ENCODE measurements at places on chromosomes 16 and 17. TPM values are rescaled to one million over a fixed set of nuclear protein-coding genes. Genes with fewer than 3 reads are reported as not detected.

The KCTD19 gene
- total RNA-seq = 1.3 TPM

The PPP1R1B gene
- total RNA-seq = 21.1 TPM

The KRT13 gene
- not detected for total RNA-seq

The TP53TG3C gene
- total RNA-seq = not detected

The ENPP7 gene
- total RNA-seq = not detected

The ERBB2 gene
- 104 TPM for total RNA-seq

The C17orf78 gene
- total RNA-seq = not detected

- no peak for DNase-seq
- H3K4me1 ChIP-seq = peaks cover 2% of the 10 kb centered on the region
Measured at GRCh38 chr16:1965396-1966001, 873 bp upstream of the RPS2 start.

- H3K4me3 ChIP-seq = no peak overlapping the region
- DNase-seq = no peak
- H3K27me3 ChIP-seq = no peaks in the 10 kb centered on the region
- no peak overlapping the region for H3K27ac ChIP-seq
- H3K4me1 ChIP-seq = no peaks in the 10 kb centered on the region
Measured at GRCh38 chr17:15513058-15513791, 45.8 kb upstream of the CDRT4 start.

GRCh38 chr17:43151880-43152456 is 19.0 kb upstream of the NBR1 start:
- no peaks in the 10 kb centered on the region for H3K4me1 ChIP-seq
- H3K27ac ChIP-seq = no peak overlapping the region
- DNase-seq = no peak
- H3K4me3 ChIP-seq = no peak overlapping the region

GRCh38 chr17:49978501-49978900 is 9.5 kb downstream of the DLX4 start:
- peaks cover 55% of the 10 kb centered on the region for H3K27me3 ChIP-seq
- no peak for DNase-seq
- no peak overlapping the region for H3K4me3 ChIP-seq
- H3K4me1 ChIP-seq = no peaks in the 10 kb centered on the region
- no peak overlapping the region for H3K27ac ChIP-seq
- H3K36me3 ChIP-seq = no peaks in the 10 kb centered on the region

- H3K27ac ChIP-seq = no peak overlapping the region
- H3K27me3 ChIP-seq = no peaks in the 10 kb centered on the region
- no peak overlapping the region for H3K4me3 ChIP-seq
- peak; percentile 65 for DNase-seq
- peaks cover 42% of the 10 kb centered on the region for H3K36me3 ChIP-seq
- H3K4me1 ChIP-seq = peaks cover 11% of the 10 kb centered on the region
Measured at GRCh38 chr17:17172001-17172939, 33.9 kb downstream of the PLD6 start.

GRCh38 chr17:43356999-43357398 is 41.8 kb upstream of the ARL4D start:
- no peak overlapping the region for H3K4me3 ChIP-seq
- no peaks in the 10 kb centered on the region for H3K27me3 ChIP-seq
- no peak for DNase-seq
- H3K27ac ChIP-seq = no peak overlapping the region
- peaks cover 15% of the 10 kb centered on the region for H3K36me3 ChIP-seq

DNA sequence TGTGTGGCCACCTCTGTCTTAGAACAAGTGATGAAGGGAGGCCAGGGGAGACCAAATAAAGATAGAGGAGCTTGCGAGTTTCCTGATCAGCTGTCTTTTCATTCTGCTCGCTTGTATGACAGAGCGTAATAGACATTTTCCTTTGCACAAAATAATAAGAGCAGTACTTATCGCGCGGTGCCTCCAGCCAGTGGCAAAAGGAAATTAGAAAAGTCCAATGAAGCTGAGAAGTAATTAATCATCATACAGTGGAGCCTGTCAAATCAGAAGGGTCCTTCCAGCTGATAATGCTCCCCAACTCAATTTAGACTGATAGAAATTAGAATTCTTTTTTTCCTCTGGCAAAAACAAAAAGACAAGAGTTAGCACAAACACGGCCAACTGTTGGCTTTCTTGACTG is 307.0 kb upstream of the IRX5 start:
- DNase-seq = no peak
- H3K27me3 ChIP-seq = no peaks in the 10 kb centered on the region
- H3K27ac ChIP-seq = no peak overlapping the region
- H3K36me3 ChIP-seq = no peaks in the 10 kb centered on the region
- H3K4me1 ChIP-seq = peaks cover 6% of the 10 kb centered on the region
- H3K4me3 ChIP-seq = no peak overlapping the region

GRCh38 chr16:27373312-27373711 is 28.7 kb upstream of the IL21R start:
- H3K36me3 ChIP-seq = no peaks in the 10 kb centered on the region
- H3K27me3 ChIP-seq = no peaks in the 10 kb centered on the region
- no peak overlapping the region for H3K27ac ChIP-seq

DNA sequence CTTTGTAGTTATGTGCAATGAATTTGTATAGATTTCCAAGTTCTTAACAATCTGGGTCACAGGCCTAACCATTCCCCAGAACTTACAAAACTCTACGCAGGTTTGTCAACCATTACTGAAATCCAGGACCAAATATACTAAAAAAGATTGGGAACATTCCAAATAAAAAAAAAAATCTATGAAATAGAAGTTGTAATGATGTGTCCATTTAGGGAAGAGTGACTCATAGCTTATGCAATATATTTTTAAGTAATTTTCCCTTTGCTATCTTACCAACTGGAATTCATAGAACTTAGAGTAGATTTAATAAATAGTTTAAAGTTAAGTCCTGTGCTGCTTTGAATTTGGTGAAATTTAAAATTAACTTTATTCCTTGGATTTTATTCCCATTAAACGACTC is 393.2 kb downstream of the PMP22 start:
- no peak for DNase-seq
- no peaks in the 10 kb centered on the region for H3K4me1 ChIP-seq
- H3K36me3 ChIP-seq = no peaks in the 10 kb centered on the region
- H3K27ac ChIP-seq = no peak overlapping the region
- H3K4me3 ChIP-seq = no peak overlapping the region

DNA sequence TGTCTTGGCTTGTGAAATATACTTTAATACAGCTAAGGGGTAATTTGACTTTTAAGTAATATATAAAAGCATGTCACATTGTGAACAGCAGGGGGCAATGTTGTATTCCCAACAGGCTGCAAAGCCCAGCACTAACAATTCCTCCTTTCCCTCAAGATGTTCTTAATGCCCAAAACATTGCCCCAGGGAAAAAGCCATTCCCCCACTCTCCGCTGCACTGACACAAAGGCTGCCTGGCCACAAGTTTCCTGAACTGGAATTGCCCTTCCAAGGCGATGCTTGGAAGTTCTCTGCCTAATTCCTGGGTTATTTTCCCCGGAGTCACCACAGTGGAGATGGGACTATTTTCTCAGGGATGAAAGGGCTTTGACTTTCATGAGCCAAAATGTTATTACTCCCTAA is 27.2 kb downstream of the CLEC16A start:
- H3K27me3 ChIP-seq = no peaks in the 10 kb centered on the region
- DNase-seq = peak; percentile 72
- no peak overlapping the region for H3K27ac ChIP-seq
- H3K36me3 ChIP-seq = peaks cover 41% of the 10 kb centered on the region
- H3K4me3 ChIP-seq = no peak overlapping the region
- H3K4me1 ChIP-seq = peaks cover 6% of the 10 kb centered on the region

- no peaks in the 10 kb centered on the region for H3K27me3 ChIP-seq
- H3K27ac ChIP-seq = no peak overlapping the region
- H3K4me3 ChIP-seq = no peak overlapping the region
- H3K4me1 ChIP-seq = no peaks in the 10 kb centered on the region
Measured at GRCh38 chr16:75035410-75035968, 36.7 kb downstream of the ZNRF1 start.

GRCh38 chr17:8793649-8794048 is 5.5 kb downstream of the MFSD6L start:
- H3K4me3 ChIP-seq = no peak overlapping the region
- H3K27ac ChIP-seq = no peak overlapping the region
- no peaks in the 10 kb centered on the region for H3K36me3 ChIP-seq
- H3K27me3 ChIP-seq = peaks cover 21% of the 10 kb centered on the region

DNA sequence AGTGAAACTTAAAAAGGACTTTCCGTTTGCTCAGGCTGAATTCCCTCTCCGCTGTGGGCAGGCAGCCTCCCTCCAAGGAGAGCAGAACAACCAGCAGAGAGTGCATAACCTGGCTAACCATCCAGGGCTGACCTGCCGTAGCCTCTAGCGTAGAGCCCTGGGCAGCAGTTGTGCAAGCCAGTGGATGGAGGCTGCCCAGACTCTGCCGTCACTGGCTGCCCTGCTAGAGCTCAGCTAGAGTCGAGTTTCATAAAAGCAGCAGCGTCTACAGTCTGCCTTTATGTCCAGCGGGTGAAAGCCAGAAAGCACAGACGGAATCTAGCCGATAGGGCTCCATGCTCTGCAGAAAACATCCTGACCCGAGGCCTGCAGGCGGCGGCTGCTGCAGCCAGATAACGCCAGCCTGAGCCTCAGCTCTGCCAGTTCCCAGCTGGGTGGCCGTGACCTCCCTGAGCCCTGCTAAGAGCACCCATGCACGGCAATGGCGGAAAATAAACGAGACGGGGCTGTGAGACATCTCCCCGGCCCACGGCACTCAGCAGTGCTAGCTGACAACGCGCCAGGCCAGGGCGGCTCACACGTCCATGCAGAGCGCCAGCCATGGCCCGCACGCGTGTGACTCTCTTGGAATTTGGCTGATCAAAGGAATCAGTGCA is 231.3 kb downstream of the ENGASE start:
- H3K27me3 ChIP-seq = no peaks in the 10 kb centered on the region
- no peaks in the 10 kb centered on the region for H3K36me3 ChIP-seq
- H3K27ac ChIP-seq = peak overlapping the region; percentile 49
- no peak for DNase-seq
- no peak overlapping the region for H3K4me3 ChIP-seq

DNA sequence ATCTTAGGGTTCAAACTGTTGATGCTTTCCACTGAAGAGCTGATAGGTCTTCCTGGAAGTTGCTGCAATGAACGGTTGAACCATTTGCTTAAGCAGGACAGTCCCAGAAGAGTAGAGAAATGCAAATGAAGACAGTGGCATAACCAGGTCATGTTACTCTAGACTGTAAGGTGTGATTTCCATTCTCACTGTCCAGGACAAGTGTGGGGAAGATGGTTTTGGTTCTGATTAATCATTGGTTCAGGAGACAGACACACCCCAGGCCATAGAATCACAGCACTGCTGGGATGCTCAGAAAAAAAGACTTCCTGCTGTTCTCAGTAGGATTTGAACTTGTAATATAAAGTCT is 34.8 kb upstream of the XYLT2 start:
- no peak for DNase-seq
- peaks cover 14% of the 10 kb centered on the region for H3K4me1 ChIP-seq
- no peaks in the 10 kb centered on the region for H3K36me3 ChIP-seq
- peak overlapping the region; percentile 69 for H3K4me3 ChIP-seq

- H3K4me3 ChIP-seq = no peak overlapping the region
- H3K27ac ChIP-seq = no peak overlapping the region
- H3K4me1 ChIP-seq = no peaks in the 10 kb centered on the region
- DNase-seq = no peak
- H3K36me3 ChIP-seq = peaks cover 17% of the 10 kb centered on the region
- no peaks in the 10 kb centered on the region for H3K27me3 ChIP-seq
Measured at GRCh38 chr17:31532081-31532480, 140.6 kb downstream of the RAB11FIP4 start.

- H3K27me3 ChIP-seq = no peaks in the 10 kb centered on the region
- H3K4me1 ChIP-seq = no peaks in the 10 kb centered on the region
- DNase-seq = no peak
- no peaks in the 10 kb centered on the region for H3K36me3 ChIP-seq
Measured at GRCh38 chr16:74862743-74863244, 88.2 kb upstream of the FA2H start.

- H3K27me3 ChIP-seq = no peaks in the 10 kb centered on the region
- H3K4me1 ChIP-seq = no peaks in the 10 kb centered on the region
- H3K36me3 ChIP-seq = peaks cover 6% of the 10 kb centered on the region
- no peak for DNase-seq
- H3K27ac ChIP-seq = no peak overlapping the region
- no peak overlapping the region for H3K4me3 ChIP-seq
Measured at GRCh38 chr17:32609085-32609484, 122.3 kb downstream of the CDK5R1 start.

GRCh38 chr16:88369447-88370008 is 13.2 kb upstream of the ZNF469 start:
- H3K4me1 ChIP-seq = no peaks in the 10 kb centered on the region
- DNase-seq = no peak
- H3K27me3 ChIP-seq = no peaks in the 10 kb centered on the region
- no peak overlapping the region for H3K27ac ChIP-seq

Measured in endodermal cell (in vitro differentiated cells).